ENCODE measurements at places on chromosomes 1 and 21.

DNA sequence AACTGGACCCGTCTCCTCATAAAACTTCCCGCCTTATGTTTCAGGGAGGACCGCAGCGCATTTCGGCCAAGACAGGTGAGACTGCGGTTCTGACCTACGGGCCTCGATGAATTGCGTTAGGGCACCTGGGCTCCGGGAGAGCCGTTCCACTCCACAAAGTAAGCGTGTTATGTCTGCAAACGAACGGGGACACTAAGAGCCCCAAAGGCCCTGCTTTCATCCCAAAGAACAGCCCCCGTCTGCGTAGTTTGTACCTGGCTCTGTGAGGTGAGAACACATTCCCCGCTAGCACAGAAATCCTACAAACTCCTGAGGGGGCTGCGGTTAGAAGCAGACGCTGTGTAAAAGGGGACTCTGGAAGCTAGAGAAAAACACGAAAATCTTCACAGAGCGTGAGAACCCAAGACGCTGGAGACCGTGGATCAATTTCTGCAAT, 41.6 kb upstream of the PPIAL4F start:
- DNase-seq: no peak

- DNase-seq: no peak
Measured at GRCh38 chr1:113835686-113836290, 23.5 kb upstream of the RSBN1 start.

GRCh38 chr1:243513726-243514491, 258.1 kb downstream of the SDCCAG8 start:
- DNase-seq: no peak

- DNase-seq: no peak
Measured at GRCh38 chr1:212791261-212791675, 309 bp downstream of the NSL1 start.

- DNase-seq: no peak
Measured at GRCh38 chr1:21546122-21546825, 37.1 kb downstream of the ALPL start.

GRCh38 chr1:29256979-29257804, 20.9 kb downstream of the PTPRU start:
- DNase-seq: peak; percentile 65

DNA sequence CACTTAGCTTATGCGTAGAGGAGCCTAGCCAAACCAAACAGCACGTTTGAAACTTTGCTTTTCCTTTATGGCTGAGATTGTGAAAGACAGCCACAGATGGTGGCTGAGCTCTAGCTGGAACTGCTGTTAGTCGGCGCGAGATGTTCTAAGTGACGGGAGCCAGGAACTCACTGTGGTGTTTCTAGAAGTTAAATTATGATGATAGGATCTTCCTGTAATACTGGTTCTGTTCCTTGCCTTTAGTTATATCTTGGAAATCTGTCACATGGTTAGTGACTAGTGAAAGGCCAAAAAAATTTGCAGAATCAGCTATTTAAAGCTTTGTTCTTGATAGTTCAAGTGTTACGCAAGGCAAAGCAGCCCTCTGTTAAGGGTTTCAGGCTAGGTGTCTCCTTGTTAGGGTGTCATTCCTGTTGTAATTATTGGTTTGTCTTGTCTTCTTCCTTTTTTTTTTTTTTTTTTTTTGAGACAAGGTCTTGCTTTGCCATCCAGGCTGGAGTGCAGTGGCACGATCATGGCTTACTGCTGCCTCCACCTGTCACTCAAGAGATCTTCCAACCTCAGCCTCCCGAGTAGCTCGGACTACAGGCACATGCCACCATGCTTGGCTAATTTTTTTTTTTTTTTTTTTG, 22.6 kb downstream of the AK4 start:
- no peak for DNase-seq

DNA sequence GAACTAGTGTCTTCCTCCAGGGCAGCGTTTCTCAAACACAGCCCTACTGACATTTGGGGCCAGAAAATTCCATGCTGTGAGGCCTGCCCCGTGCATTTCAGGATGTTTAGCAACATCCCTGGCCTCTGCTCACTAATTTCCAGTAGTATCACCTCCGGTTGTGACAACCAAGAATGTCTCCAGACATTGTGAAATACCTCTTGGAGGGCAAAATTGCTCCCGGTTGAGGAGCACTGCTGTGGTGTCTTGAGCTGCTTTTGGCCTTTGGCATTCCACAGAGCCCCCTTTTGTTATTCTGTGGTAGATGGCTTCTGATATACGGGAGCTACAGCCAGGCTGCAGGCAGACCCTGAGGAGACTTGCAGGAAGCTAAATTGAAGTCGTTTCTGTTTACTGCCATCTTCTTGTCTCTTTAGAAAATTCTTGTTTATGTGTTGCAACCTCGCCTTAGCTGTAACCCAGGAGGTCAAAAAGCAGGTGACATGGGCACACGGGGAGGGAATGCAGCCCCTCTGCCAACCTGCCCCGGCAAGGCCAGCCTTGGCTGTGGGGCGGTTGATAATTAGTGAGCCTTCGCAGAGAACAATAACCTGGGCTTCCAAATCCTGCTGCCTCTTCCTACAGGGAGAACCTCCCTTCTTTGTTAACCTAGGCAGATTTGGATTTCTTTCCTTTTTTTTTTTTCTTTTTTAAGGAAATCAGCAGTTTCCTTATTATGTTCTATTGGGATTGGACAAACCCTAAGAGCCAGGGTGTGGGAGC, 74.7 kb upstream of the AKT3 start:
- no peak for DNase-seq

All from left forelimb (tissue), 1 donor.